Heart left ventricle (tissue), 16 donors: ENCODE measurements at places on chromosomes 6 and 20.

DNA sequence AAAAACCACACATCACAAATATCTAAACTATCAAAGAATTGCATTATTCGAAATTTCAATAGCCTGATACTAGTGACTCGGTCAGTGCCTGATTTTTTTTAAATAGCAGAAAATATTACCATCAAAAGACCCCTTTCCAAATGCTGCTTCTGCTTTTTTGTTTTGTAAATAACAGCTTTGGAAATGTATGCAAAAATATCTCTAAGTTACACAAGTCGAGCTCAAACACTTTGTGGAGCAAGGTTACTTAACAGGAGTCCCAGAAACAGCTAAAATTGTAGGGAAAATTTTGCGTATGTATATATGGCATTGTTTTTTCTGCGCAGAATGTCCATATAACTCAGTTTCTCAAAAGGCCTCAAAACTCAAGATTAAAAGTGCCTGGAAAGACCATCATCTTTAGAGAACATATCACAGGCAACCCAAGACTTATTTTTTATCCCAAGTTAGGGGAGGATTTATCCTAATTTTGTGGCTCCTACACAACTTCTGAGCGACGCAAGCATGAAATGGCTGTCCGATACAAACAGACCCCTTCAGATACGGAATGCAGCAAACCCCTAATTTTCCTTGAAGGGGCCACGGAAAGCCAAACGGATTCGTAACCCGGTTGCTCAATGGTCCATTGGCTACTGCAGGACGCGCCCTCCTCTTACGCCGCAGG is 1.3 kb downstream of the CEP85L start:
- no peak for DNase-seq

DNA sequence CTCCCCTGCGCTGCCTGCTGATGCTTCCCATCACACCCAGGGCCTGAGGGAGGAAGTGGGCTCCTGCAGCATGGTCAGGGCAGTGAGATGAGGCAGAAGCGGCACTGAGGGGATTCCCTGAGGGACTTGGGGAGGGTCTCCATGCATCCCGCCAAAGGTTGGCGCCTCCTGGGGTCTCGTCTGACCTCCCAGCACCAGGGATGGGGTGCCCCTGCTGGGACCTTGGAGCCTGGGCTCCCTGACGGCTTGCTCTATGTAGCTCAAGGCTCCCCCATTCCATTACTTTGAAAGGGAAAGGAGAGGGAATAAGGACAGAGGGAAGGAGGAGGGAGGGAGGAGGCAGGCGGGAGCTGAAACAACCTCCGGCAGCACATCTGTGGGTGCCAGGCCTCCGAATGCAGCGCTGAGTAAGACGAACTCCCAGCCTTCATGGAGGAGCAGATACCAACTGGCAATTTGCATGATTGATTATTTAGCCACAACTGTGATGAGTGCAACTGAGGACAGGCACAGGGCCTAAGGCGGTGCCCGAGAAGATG is 259.3 kb downstream of the ERMARD start:
- no peak for DNase-seq

DNA sequence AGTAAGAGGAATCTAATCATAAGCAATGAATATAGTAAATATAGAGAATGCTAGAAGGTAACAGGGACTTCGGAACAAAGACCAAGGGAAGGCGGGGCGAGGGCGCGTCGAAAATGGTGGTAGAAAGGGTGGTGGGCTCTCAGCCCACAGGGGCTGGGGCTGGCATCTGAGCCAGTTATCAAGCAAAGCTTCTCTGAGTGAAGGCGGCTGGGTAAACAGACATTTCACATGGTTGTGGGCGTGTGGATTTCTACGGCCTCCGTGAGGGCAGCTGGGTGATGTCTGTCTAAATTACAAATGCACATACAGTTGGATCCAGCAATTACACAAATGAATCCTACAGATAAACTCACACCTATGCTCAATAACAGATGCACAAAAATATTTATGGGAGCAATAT is 56.6 kb downstream of the TOX2 start:
- DNase-seq: no peak

- no peak for DNase-seq
Observed at GRCh38 chr20:13791540-13792459, 7.0 kb downstream of the NDUFAF5 start.
